Astrocyte of the cerebellum (primary cell): ENCODE measurements at places on chromosomes 7 and 10.

GRCh38 chr10:93715345-93715744 lies 13.0 kb upstream of the FRA10AC1 start:
- DNase-seq, result no peak

- no peak for DNase-seq
These were observed 221.6 kb upstream of the IMMP2L start for GRCh38 chr7:111783854-111784253.

DNA sequence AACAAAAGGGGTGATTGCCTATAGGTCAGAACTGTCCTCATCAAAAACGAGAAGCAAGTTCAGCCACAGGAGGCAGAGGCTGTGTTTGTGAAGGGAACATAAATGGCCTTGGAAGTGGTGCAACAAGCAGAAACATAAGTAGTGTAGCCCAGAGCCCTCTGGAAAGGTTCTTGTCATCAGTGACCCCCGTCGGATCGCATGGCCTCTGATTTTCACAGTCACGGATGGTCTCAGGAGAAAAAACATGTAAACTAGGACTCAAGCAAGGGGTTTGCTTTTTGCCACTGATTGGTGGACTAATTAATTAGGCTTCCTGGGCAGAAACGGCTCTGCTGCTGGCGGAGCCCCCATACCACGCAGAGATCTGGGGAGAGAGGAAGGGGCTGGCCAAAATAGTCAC lies 496.5 kb upstream of the MKI67 start:
- DNase-seq, result no peak

DNA sequence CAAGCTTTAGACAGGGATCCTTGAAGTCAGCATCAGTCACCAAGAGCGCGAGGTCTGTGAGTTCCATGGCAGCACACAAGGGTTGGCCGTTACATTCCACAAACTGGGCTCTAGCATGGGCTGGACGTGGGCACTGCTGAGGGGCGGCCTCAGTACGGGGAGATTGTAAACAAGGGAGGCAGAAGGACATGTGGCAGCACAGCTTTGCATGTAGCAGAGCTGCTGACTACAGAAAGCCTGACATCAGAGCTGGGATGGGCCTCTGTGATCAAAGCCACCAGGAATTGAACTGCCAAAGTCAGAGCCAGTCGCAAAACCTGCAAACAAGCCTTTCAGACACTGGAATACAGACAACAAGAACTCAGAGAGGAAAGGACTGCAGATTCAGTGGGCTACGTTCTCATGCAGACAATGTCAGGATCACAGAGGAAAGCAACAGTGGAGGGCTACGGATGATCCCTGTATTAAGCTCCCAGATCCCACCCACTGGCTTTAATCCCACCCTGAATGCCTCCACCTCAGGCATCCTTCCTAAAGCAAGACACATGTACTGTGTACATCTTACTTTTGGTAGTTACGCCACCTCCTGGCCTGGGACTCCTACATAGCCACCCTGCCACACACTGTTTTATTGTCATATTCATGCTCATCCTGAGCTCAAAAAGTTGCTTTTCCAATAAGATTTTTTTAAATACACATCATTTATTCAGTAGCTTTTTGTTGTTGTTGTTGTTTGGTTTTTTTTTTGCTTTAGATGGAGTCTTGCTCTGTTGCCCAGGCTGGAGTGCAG lies 291.1 kb upstream of the IMMP2L start:
- DNase-seq, result no peak

- peak; percentile 65 for DNase-seq
These were observed 51.2 kb upstream of the LAMB4 start for GRCh38 chr7:108181073-108181985.

GRCh38 chr7:116527521-116527920 lies 2.7 kb downstream of the CAV1 start:
- DNase-seq, result no peak

DNA sequence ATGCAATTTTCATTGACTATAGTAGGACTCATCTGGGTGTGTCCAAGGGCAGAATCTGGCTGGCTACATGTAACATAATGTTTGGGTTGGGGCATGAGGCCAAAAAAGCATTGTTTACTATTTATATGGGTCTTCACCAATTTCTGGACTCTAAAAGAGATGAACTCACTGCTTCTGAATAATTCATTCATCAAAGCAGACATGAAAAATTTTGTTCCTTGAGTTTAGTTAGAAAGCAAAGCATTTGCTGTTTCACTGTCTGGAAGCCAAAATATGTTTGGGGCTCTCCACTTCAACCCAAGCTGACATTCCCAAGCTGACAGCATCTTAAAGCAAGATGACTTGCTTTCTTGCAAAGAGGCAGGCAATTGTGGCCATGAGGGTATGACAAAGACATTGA lies 670.6 kb downstream of the SUGCT start:
- DNase-seq, result no peak

DNA sequence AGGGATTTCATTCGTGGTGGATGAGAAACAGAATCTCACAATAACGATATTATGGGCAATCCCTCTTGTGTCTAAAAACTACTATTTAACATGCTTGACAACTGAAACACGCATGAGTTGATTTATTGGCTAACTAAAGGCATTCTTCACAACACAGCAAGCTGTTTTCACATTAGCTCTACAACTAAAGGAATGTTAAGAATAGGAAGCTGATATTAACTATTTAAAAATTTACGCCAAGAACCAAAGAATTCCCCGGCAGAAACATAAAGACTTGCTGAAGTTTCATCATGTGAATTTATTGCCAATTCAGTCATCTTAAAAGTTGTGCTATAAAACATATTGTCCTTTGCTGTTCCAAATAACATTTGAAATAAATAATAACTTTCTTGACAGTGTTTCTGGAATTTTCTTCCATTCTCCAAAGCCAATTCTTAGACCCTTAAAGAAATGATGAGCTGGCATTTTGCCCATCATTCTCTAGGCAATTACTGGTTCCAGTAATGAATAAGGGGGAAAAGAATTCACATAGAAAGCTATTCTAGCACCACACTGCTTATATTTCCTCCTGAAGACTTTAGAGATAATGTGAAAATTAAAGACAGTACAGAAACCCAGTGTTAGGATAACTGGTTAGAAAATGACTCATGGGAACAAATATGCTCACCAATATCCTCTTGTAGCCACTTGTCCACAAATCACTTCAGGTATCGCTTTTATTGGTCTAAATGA lies 233.1 kb downstream of the PARD3 start:
- DNase-seq, result peak; percentile 31

DNA sequence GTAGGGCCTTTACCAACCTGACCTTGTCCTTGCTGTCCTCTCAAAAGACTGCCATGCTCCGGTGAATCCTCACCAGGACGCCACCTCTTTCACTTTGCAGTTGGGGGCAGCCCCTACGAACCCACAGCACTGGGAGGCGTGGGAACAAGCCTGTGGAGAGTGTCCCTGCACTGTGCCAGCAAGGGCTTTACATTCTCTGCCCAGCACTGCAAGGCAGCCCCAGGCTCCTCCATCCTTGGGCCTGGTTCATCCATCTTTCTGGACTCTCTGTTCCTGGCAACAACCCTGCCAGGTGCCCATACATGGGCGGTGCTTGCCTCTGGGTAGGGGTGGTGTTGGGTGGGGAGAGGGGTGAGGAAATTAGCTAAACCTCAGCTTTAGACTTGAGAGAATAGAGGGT lies 1.4 kb downstream of the CHAT start:
- no peak for DNase-seq

- DNase-seq, result no peak
These were observed 161.4 kb downstream of the RAB11FIP2 start for GRCh38 chr10:117885206-117885829.

- DNase-seq, result no peak
These were observed 38.2 kb downstream of the TNS3 start for GRCh38 chr7:47543714-47544113.

DNA sequence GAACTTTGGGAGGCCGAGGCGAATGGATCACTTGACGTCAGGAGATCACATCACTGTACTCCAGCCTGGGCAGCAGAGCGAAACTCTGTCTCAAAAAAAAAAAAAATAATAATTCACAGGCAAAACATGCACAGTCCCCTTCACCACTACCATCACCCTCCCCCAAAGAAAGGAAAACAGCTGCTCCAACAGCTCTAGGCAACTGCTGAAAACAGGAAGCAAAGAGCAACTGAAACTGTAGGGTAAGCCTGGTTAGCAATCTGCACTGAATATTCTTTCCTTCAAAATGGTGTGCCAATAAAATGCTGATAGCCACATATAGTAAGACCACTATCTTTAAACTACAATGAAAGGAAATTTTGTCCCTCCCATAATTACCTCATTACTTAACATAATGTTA lies 11.8 kb downstream of the NT5C2 start:
- DNase-seq, result no peak
